NCI-H1105 (cell line): ENCODE measurements at places on chromosomes 4 and X.

DNA sequence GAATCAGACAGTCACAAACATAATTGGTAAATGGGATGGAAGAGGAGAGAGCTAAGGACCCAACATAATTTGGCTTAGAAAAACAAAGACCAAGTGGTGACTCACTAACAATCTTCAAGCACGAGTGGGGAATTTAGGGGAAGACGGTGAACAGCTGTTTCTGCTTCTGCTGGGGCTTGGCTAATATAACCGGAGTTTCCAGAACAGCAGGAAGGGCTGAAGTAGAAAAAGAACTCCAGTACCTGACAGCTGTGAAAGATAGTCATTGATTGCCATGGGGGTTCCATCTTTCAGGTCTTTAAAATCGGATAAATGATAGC is 290.9 kb upstream of the LDB2 start:
- no peak for DNase-seq

GRCh38 chr4:158314756-158315487 is 104.6 kb downstream of the TMEM144 start:
- DNase-seq = no peak

GRCh38 chr4:151581570-151581969 is 172.6 kb downstream of the FHIP1A start:
- peak; percentile 50 for DNase-seq

DNA sequence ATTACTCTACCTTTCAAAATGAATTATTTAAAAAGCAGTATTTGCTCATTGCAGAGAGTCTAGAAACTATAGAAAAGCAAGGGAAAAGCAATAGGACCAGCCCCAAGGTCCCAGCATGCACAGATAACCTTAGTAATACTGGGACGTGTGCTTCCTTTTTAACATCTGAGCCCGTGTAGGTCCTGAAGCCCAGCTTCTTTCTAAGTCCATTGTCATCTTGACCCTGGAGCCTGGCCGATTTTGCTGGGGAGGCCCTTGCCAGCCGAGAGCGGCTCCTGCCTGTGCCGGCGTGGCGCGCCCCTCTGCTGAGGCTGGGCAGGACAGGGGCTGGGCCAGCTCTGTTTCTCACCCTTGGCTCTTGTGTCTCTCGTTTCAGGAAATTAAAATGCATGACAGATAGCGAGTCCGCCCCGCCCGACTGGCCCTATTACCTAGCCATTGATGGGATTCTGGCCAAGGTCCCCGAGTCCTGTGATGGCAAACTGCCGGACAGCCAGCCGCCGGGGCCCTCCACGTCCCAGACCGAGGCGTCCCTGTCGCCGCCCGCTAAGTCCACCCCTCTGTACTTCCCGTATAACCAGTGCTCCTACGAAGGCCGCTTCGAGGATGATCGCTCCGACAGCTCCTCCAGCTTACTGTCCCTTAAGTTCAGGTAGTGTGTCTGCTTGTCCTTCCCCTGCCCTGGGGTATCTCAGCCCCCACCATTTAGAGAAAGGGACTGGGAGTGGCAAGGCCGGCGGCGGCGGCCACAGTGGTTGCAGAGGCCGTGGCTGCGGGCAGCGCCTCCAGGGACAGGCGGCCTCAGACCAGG is 4.1 kb downstream of the MSANTD1 start:
- no peak for DNase-seq

- no peak for DNase-seq
Observed at GRCh38 chr4:26344901-26345564, 24.2 kb downstream of the RBPJ start.

DNA sequence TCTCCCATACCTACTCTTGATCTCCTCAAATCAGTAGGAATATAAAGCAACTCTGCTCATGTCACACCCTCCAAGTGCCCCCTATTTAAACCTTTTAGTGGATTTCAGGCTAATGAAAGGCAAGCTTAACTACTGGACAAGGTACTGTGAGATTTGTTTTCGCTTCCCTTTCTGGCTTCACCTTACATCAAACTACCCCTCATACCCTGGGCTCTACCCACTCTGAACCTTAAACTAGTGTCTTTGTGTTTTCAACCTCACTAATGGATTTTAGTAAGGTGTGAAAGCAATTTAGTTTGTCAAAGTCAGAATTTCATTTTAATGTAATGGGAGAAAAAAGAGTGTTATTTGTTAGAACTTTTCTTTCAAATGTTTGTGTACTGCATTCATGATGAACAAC is 291.7 kb downstream of the INPP4B start:
- DNase-seq = no peak

DNA sequence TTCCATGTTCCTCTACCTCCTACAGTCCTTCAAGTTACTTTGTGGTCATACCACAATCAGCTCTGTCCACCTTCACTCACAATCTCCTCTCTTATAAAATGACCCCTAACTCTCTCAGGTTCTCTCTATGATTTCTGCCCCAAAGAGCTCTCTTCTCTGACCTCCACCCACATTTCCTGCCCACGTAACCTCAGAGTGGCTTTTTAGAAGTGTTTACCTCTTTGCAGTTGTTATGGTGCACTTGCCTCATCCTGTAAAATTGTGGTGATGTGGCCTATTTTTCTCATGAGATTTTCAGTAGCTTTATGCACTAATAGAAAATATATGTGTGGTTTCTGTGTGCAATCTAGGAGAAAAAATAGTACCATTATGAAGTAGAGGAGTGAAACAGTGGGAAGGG is 215.8 kb downstream of the PACRGL start:
- no peak for DNase-seq

- DNase-seq = no peak
Observed at GRCh38 chrX:139202742-139203420, 327.7 kb upstream of the F9 start.

- no peak for DNase-seq
Observed at GRCh38 chr4:42392436-42392835, 4.9 kb upstream of the SHISA3 start.

- DNase-seq = no peak
Observed at GRCh38 chrX:44203791-44204190, 139.7 kb downstream of the EFHC2 start.

DNA sequence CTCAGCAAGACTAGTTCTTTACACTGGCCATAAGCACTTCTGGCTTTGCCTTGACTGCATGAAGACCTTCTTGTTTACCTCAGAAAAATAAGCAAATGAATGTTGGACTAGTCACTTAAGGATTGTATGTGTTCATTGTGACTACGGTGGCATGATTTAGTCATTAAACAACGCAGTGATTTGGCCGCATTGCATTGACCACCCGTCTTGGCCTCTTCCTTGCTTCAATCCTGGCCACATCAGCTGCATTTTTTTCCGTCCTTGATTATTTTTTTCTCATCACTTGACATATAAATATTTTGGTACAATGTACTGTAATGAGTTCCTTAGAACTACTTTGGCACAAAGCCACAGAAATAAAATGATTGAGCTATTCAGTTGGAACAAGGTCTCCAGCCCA is 656.2 kb downstream of the RAB28 start:
- DNase-seq = no peak

DNA sequence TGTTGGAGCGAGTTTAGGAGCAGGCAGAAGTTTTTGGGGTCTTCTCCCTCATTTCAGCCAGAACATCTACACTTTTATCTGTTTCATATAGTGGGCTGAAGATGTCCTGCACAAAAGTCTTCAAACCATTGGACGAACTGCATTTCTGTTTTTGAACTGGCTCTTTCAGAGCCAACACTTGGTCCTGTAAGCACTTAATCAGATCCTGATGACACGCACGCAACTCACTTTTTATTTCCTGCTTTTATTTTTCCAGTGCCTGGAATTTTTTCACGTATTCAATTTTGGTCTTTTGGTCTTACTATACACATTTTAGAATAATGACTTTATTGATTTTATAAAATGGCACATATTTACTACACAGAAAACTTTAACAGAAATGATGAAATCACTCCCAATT is 40.2 kb upstream of the NKX3-2 start:
- no peak for DNase-seq

DNA sequence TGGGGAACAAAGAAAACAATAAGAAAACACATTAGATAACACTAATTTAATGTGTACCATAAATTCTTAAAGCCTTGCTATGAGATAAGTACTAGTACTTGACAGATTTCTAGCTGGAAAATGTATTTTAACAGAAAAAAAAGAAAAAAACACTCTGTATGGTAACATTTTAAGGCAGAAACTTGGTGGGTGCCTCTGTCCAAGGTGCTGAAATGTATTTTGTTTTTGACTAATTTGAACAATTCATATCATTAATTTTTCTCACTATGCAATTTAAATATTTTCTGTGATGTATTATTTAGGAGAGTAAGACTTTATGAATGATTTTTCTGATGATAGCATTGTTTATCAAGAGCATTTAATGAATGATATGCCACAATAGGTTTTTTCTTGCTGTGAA is 107.5 kb downstream of the GABRG1 start:
- DNase-seq = no peak

DNA sequence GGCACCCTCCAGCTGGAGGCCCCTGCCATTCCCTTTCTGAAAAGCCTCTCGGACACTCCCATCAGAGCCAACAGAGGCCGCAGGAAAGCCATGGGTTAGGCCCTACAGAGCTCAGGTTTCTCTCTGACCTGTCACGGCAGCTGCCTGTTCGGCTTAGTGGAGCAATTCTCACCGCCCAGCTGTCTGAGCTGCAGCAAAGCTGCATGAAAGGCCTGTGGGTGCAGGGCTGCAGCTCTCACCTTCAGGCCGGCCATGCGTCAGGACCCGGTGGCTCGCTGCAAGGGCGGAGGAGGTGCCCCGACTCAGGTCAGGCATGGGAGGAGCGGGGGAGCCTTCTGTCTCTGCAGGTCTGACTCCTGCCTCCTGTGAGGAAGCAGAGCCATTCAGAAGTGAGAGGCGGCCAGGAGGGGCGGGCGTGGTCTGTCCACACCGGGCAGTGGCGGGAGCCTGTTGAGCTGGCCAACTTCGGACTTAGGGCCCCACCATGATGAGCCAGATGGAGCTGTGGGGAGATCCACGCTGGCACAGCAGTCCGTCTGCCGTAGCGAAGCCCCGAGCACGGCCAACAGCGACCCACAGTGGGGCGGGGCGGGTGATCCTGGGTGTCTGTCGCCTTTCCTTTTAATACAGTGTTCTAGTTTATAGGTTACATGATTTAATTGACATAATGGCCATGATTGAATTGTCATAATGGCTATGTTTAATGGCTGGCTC is 23.4 kb downstream of the PDE6B start:
- no peak for DNase-seq

GRCh38 chr4:16627999-16628398 is 270.4 kb downstream of the LDB2 start:
- no peak for DNase-seq

DNA sequence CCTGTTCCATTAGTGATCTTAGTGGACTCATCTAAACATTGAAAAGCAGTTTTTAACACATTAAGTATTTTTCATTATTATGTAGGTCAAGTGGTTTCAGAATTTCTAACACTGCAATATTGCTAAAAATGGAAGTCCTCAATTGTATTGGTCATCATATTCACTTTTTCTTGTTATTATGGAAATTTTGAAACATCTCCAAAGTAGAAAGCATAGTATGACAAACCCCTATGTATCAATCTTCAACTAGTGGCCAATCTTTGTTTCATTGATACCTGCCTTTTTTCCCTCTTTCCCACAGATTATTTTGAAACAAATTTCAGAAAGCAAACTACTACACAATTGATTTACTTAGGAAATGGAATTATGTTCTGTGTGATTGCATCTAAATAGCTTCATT is 14.5 kb upstream of the ABCG2 start:
- DNase-seq = no peak

DNA sequence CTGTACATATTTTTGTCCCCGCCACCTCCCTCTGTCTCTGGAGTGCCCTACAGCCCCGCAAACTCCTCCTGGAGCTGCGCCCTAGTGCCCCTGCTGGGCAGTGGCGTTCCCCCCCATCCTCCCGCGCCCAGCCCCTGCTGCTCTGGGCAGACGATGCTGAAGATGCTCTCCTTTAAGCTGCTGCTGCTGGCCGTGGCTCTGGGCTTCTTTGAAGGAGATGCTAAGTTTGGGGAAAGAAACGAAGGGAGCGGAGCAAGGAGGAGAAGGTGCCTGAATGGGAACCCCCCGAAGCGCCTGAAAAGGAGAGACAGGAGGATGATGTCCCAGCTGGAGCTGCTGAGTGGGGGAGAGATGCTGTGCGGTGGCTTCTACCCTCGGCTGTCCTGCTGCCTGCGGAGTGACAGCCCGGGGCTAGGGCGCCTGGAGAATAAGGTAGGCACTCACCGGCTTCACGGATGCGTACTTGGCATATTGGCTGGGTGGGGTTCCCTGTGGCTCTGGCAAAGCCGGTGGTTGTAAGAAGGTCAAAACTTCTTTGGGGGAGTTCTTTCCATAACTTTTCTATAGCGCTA is 653 bp downstream of the HHIP start:
- no peak for DNase-seq

DNA sequence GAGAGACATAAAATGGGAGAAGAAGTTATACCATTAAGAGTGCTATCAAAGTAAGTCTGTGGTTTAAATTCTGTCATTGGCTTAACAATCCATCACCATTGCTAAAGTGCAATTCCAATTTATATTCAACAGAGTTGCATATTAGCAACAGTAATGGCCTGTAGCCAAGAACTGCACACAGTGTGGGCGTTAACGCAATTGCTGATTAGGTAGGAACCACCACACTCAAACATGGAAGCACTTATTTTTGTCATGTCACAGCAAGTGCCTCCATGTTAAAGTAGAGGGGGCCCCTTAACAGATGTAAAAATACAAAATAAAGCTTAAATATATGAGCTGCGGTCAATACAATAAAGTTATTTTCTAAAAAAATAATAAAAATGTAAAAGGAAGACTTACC is 10.8 kb downstream of the LARP7 start:
- DNase-seq = no peak

GRCh38 chr4:7537853-7538400 is 103.2 kb upstream of the PSAPL1 start:
- no peak for DNase-seq

DNA sequence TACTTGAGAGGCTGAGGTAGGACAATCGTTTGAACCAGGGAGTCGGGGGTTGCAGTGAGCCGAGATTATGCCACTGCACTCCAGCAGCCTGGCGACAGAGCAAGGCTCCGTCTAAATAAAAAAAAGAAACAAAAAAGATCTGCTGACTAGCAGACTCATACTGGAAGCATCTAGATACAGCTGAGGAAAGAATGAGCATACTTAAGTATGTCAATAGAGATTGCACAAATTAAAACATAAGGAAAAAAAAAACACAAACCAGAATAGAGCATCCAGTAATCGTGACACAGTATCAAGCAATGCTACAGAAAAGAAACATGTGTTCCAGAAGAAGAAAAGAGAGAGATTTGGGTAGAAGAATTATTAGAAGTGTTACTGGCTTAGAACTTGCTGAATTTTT is 105.5 kb upstream of the SPOCK3 start:
- no peak for DNase-seq

- peak; percentile 19 for DNase-seq
Observed at GRCh38 chrX:118254611-118255010, 91.3 kb upstream of the WDR44 start.

- no peak for DNase-seq
Observed at GRCh38 chr4:181265370-181265769, 977.8 kb upstream of the TENM3 start.

DNA sequence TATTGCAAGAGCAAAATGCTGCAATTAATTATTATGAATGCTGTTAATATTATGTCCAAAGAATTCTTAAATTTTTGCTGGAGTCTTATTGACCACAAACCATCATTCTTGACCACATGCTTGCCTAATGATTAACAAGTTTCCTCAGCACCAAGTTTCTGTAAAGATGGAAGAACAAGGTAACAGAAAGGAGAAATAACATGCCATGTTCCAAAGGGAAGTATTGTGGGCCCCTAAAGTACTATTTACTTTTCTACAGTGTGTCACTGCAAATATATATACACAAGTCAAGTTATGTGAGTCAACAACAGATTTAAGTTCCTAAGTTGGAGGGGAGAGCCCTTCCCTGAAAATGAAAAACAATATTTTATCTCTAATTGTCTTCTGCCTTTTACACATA is 20.6 kb downstream of the FAM47E start:
- DNase-seq = no peak
